ENCODE measurements at places on chromosomes 1 and 21.
A peak's percentile ranks its signal among the peaks of the same experiment; 100 is the strongest.

- no peak for DNase-seq
These were observed 76.0 kb downstream of the NRIP1 start for GRCh38 chr21:14988760-14989159.

GRCh38 chr21:14567331-14568279, 21.5 kb upstream of the SAMSN1 start:
- no peak for DNase-seq

- peak; percentile 28 for DNase-seq
These were observed at the start of gene SOX13 for GRCh38 chr1:204072931-204073836. Gene SOX13 (plus strand): TSS chr1:204073115. CDS start chr1:204112916, 39,801 bp downstream.

DNA sequence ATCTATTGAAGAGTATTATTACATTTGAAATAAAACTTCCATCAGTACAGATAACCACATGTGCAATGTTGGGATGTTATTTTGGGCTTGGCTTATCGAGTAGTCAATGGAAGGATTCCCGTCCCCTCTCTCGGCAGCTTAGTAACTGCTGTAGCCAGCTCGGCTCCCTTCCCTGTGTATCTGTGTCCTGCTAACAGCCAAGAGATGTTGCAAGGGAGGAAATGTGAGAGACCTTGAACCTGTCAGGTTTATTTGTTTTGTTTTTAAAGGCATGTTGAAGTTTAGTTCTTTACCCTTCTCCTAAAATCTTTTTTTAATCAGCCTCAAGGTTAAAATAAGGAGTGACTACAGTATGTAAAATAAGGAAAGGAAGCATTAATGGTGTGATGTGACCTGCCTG, 13.6 kb upstream of the TARS2 start:
- DNase-seq: no peak

- peak; percentile 50 for DNase-seq
These were observed at the start of gene NCMAP for GRCh38 chr1:24555591-24556413. Gene NCMAP (plus strand): TSS chr1:24556087. CDS start chr1:24595431, 39,344 bp downstream.

- no peak for DNase-seq
These were observed 5.4 kb upstream of the KDF1 start for GRCh38 chr1:26965628-26966027.

- DNase-seq: peak; percentile 39
These were observed 126.0 kb downstream of the SYF2 start for GRCh38 chr1:25106352-25106751.

- DNase-seq: no peak
These were observed 24.1 kb downstream of the PADI2 start for GRCh38 chr1:17095141-17095540.

DNA sequence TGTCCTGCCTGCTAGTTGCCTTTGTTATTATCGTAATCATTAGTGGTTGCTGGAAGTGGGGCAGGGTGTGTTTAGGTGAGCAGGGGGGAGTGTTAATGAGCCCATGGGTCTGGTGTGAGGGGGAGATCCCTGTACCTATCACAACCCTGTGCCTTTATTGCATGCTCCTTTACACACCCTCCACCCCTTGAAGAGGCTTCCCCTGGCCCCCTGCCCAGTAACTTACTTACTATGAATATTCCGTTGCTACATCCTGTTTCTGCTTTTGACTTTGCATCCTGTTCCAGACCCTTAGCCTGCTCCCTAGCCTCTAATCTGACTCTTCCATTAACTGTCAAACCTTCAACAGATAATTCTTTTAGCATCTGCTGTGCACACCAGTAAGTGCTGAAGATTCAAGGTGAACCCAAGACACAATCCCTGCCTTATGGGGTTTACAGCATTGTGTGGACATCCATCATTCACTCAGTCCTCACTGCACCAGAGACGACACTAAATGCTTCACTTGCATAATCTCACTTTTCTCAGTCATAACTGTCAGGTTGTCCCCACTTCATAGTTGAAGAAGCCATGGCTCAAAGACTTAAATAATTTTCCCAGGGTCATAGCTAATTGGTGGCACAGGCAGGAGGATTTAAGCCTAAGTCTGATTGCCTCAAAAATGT, 47.9 kb downstream of the CDC7 start:
- no peak for DNase-seq

DNA sequence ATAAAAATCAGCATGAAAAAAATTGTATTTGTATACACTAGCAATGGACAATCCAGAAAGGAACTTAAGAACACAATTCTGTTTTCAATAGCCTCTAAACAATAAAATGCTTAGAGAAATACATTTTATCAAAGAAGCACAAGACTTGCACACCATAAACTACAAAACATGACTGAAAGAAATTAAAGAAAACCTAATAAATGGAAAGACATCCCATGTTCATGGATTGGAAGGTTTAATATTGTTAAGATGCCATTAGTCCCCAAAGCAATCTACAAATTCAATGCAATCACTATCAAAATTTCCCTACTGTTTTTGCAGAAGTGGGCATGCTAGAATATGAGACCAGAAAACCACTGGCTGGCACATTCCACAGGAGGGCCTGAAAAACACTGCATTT, 49.4 kb downstream of the PRSS38 start:
- DNase-seq: no peak

GRCh38 chr1:177274687-177275211, 104.0 kb downstream of the BRINP2 start:
- DNase-seq: no peak

- DNase-seq: no peak
These were observed 158.8 kb upstream of the SGIP1 start for GRCh38 chr1:66375125-66375524.

DNA sequence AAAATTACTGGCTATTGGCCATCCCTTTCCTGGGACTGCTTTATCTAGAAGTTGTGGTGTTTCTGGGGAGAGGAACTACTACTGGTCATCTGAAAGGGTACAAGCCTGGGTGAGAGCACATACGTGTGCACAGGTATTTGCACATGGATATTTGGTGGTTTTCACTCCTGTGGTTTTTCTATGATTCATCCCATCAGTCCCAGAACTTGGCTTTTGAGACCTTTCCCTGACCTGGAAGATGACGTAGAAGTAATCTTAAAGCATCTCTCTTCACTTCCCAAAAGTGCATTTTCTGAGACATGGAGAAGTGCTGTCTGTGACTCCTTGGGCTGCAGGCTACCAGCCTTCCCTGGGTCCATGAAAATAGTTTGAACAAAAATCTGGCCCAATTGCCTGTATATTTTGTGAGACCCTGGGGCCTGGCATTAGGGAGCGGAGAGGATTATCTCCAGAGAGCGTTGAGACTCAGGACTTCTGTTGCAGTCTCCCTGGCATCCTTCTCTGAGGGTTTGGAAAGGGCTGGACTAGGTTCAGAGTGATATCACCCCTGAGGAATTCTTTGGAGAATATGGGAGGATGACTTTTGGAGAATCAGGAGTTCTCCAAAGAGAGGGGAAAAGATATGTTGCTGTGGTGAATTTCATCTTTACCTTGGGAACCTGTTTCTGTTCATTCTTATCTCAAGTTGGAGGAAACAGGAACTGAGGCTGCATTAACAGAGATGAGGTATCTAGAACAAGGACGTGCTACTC, 130.8 kb downstream of the NOS1AP start:
- DNase-seq: no peak

GRCh38 chr1:5973771-5974170, 18.5 kb downstream of the NPHP4 start:
- no peak for DNase-seq

DNA sequence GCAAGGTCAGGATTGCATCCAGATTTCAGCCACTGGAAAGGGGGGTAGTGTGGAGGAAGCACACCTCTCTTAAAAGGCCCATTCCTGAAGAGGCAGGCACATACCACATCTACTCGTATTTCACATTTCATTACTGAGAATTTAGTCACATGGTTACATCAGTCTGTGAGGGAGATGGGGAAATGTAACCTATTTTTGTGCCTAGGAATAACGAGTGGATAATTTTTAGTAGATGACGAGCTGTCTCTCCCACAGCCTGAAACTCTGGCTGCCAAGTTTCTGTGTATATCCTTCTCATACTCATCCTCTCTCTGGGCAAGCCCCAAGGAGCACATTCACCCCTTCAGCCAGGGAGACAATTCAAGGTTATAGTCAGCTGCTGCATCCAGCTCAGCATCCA, 10.3 kb upstream of the C21orf91 start:
- no peak for DNase-seq

GRCh38 chr21:31530897-31531705, 128.4 kb upstream of the SOD1 start:
- no peak for DNase-seq

GRCh38 chr1:184563308-184563707, 176.5 kb downstream of the C1orf21 start:
- DNase-seq: no peak

- DNase-seq: no peak
These were observed 11.2 kb upstream of the ACTL8 start for GRCh38 chr1:17743925-17744324.

DNA sequence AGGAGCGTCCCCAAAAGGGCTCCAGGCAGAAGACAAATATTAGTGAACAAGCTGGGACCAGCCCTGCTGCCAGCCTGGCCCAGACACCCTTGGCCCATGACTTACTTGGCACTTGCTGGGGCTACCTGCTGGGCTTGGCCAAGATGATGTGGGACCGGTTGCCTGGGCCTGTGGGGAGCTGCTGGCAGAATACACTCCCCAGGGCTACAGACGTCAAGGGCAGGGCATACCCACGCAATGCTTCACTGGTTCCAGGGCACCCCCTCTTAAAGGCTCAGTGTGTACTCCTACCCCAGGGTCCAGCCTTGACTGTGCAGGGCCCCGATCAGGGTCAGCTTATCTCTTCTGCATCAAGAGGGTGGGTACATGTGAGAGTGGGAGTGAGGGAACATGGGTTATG, 106.5 kb upstream of the SLC2A1 start:
- DNase-seq: no peak

DNA sequence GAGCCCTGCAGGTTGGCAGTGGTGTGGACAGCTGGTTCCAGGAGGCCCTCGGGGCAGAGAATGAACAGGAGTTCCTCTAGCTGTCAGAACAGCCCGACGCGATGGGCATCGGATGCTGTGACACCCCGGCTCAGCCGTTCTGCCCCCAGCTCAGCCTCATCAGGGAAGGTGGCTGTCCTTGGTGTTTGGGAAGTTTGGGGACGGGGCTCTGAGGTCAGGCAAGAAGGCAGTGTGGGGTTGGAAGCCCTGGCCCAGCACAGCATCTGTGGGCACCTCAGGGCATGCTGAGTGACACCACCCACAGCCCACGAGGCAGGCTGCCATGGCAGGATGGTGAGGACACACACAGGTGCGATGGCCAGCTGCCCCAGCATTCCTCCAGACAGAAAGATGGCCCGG, 40.9 kb upstream of the CCDC27 start:
- DNase-seq: no peak

GRCh38 chr1:19596065-19596713, 47.9 kb upstream of the NBL1 start:
- DNase-seq: no peak

- peak; percentile 89 for DNase-seq
These were observed 9.1 kb upstream of the MTFR1L start for GRCh38 chr1:25810341-25811299.

GRCh38 chr1:35726450-35727433, 8.1 kb upstream of the C1orf216 start:
- peak; percentile 51 for DNase-seq

DNA sequence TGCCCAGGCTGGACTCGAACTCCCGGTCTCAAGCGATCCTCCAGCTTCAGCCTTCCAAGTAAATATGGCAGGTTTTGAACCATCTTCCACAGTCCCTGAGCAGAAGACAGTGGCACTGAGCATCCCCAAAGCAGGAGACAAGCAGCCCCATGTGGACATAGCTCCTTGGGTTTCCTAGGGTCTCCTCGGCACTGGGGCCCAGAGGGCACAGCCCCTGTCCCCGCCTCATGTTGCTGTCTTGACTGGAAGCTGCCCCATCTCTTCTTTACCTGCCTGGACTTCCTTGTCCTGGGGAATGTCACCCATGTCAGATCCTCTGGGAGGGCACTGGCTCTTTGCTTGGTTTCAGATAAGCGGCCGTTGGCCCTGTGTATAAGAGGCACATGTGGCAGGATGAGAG, 263.7 kb upstream of the RAB4A start:
- DNase-seq: no peak

DNA sequence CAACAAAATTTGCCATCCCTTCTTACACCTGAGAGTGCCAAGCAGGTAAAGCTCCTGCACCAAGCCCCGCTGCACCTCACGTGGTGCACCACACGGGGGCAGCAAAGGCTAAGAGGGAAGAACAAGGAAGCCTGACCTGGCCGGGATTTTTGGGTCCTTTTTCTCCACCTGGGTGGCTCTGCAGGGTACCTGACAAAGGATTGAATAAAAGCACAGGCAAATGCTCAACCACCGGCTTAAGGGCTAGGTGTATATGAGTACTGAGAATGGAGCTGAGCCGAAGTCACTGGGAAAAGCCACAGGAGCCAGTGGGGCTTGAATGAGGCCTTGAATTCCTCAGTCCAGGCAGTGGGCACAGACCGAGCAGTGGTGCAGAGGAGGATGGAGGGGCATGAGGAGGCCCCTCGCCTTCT, 36.4 kb downstream of the ZNF697 start:
- peak; percentile 84 for DNase-seq

- DNase-seq: no peak
These were observed 52.2 kb downstream of the NENF start for GRCh38 chr1:212484701-212485570.

- no peak for DNase-seq
These were observed 120.7 kb upstream of the SGIP1 start for GRCh38 chr1:66413136-66413837.

GRCh38 chr1:1079408-1080121, 5.5 kb upstream of the RNF223 start:
- peak; percentile 58 for DNase-seq

GRCh38 chr1:38941527-38942019, at the start of gene RHBDL2:
Gene RHBDL2 (minus strand): TSS chr1:38941830. CDS start chr1:38919212, 22,618 bp downstream.
- no peak for DNase-seq

GRCh38 chr1:92951141-92951582, 10.1 kb downstream of the DIPK1A start:
- no peak for DNase-seq

DNA sequence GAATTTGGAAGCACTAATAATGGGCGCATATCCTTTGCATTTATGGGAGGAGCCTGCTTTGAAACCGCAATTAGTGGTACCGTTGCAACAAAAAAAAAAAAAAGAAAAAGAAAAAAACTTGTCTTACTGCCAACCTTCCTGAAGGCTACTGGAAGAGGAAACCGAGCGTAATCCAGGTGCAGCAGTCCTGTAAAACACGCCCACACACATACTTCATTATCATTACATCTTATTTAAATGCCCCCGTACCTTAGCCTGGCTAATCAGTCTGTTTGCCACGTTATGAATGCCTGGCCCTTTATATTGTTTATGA, 686 bp upstream of the ZNF281 start:
- no peak for DNase-seq

GRCh38 chr21:38459490-38459889, 38.8 kb downstream of the ERG start:
- no peak for DNase-seq

DNA sequence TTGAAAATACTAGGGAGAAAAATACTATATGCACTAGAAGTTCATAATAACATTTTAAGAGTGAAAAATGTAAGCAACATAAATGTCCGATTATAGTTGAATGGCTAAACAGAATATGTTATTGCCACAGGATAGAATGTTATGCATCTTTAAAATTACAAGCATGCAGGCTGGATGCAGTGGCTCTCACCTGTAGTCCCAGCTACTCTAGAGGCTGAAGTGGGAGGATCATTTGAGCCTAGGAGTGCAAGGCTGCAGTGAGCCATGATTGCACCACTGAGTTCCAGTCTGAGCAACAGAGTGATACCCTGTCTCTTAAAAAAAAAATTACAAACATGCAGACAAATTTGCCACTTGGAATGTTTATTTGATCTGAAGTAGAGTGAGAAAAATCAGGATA, 3.0 kb upstream of the BATF3 start:
- DNase-seq: no peak

- DNase-seq: no peak
These were observed 75.2 kb downstream of the SH3GLB1 start for GRCh38 chr1:86779308-86780191.

All from stimulated activated naive CD8-positive, alpha-beta T cell treated with anti-CD3 and anti-CD28 coated beads, Interleukin-15, Interleukin-2, amounts not matched to agents 100 U/mL and 50 U/mL, for 24 hours (primary cell).